ENCODE measurements at places on chromosomes 2 and 18.
A peak's percentile ranks its signal among the peaks of the same experiment; 100 is the strongest.

GRCh38 chr2:47309952-47310800 lies 92.8 kb upstream of the MSH2 start:
- DNase-seq: peak; percentile 63

GRCh38 chr2:240565333-240566202 lies 2.7 kb upstream of the RNPEPL1 start:
- peak; percentile 73 for DNase-seq

GRCh38 chr18:48777744-48778116 lies 173.0 kb downstream of the SMAD7 start:
- peak; percentile 28 for DNase-seq

DNA sequence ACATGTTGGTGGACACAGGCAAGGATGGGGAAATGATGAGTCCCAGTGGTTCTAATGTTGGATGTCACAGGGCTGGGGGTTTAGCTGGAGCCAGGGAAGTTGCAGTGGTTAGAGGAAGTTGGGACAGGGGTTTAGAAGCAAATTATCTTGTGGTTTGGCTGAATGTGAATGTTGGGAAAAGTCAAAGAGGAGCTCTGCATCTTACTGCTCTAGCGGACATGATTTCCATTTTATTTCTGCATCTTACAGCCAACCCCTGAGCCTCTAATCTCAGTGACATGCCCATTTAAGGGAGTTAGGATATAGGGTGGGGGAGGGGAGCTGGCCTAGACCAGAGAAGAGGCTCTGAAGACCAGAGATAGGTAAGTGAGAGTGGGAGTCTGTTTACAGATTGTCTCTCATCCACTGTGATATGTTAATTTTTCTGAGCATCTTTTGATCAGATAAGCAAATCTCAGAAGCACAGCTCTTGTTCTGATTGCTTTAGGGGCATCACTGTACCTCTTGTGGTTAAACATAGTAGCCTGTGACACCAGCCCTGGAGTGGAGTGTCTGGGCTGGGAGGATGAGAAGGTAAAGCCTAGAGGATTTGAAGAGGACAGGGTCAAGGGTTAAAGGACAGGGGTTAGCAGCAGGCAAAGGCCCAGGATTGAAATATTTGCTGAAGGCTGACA lies 43.6 kb downstream of the SETBP1 start:
- DNase-seq: peak; percentile 21

- no peak for DNase-seq
Observed at GRCh38 chr2:30034052-30034775, 112.6 kb upstream of the YPEL5 start.

DNA sequence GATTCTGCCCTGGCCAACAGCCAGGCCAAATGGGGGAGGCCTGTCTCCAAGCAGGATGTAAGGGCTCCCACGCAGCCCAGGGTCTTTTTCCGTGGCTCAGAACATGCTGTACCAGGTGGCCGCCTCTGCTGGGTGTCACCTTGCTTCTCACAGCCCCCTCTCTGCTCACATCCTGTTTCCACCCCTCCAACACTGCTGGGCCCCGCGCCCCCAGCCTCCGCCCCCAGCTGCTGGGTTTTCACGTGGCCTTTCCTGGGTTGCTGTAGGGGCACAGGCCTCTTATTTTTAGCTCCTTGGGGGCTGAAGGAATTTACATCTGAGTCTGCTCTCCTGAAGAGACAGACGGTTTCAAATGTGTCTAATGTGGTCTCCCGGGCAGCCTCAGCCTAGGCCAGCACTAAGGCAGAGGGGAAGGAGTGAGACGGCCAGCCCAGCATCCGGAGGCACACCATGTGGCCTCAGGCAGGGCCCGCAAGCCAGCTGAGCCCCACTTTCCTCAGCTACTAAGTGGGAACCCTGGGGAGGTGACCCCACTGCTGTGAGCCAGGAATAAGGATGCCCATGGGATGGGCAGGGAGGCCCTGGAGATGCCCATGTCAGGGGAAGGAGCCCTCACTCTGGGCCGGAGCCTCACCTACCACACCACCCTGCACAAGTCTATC lies 18.7 kb upstream of the DUSP2 start:
- no peak for DNase-seq

- peak; percentile 43 for DNase-seq
Observed at GRCh38 chr18:11987527-11987926, 6.2 kb downstream of the IMPA2 start.

DNA sequence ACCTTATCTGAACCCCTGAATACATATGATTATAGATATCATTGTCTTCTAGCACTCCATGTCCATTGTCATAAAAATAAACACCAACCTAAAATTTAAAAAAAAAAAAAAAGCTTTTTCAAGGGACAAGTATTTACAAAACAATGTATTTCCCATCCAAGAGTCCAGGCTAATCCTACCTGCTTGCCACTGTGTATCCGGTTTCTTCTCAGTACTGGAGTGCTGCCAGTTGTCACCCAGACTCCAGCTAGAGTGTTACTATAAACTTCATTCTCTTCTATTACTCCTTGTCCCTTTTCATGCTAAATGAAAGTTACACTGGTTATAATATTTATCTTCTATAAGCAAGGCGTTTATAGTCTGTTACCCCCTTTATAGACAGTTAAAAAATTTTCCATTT lies 35.8 kb downstream of the MSH6 start:
- no peak for DNase-seq

GRCh38 chr2:64646007-64646880 lies 7.5 kb downstream of the SERTAD2 start:
- peak; percentile 85 for DNase-seq

DNA sequence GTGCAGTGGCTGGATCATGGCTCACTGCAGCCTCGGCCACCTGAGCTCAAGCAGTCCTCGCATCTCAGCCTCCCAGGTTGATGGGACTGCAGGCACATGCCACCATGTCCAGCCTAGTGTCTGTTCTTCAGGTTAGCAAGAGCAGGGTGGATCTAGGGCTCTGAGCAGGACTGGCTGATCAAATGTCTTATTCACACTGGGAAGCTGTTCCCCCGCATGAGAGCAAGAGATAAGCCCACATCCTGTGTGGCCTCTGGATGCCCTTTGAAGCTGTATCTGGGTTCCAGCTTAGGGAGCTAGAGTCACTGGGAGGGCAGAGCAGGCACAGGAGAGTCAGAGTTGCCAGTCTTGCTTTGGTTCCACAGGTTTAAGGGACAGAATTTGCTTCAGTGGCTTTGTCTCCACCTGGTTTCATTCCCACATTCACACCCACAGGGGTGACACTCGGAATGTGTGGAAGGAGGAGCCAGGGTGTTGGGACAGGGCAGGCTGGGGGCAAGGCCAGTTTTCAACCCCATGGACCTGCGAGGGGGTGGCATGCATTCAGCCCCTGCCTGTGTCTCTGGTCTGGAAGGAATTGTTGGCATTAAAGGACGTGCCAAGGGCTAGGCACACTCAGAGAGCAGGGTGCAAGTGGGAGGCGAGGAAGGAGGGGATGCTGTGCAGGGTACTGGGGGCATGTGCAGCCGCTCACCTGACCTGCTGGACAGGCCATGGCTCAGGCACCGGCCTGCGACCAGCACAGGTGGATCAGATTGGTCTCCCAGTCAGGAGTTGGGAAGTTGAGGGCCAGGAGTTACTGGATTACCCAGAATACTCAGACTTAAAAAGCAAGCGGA lies 24.5 kb downstream of the PTPN18 start:
- peak; percentile 29 for DNase-seq

GRCh38 chr18:36035253-36035652 lies 32.1 kb downstream of the RPRD1A start:
- peak; percentile 23 for DNase-seq

DNA sequence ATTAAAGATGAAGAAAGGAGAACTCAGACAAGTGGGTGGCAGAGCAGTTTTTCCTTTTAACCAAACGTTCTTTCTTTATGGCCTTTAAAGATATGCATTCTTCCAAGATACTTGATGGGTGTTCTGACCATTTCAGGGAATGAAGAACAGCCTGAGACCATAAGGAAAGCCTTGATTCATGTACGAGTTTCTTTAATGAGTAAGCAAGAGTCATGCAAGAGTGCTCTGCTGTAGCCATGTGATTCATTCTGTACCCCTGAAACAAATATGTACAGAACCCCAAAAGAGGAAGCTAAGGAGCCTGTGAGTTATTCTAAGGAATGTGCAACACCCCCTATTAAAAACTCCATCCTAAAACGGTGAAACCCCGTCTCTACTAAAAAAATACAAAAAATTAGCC lies 372.8 kb downstream of the MTX2 start:
- no peak for DNase-seq

DNA sequence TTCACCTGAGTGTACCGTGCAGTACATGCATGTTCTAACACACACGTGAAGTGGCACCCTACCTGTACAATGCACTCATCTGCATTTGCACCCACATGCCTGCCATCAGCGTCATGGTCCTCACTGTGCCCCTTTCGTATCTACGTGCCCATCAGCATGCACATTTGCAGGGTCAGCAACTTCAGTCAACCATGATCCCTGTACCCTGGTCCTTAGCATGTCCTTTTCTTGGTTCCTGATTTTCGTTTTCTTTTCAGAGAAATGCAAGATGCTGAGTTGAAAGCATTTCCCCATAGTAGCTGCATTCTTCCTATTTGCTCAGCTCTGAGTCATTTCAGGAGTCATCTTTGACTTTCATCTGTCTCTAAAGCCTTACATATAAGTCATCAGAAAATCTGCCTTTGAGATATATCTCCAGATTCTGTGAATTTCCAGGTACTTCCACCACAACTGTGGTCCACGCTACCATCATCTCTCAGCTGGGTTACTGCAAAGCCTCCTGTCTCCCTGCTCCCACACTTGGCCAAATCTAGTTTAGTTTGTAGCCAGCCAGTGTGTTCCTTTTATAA lies 14.7 kb upstream of the PUM2 start:
- DNase-seq: no peak

DNA sequence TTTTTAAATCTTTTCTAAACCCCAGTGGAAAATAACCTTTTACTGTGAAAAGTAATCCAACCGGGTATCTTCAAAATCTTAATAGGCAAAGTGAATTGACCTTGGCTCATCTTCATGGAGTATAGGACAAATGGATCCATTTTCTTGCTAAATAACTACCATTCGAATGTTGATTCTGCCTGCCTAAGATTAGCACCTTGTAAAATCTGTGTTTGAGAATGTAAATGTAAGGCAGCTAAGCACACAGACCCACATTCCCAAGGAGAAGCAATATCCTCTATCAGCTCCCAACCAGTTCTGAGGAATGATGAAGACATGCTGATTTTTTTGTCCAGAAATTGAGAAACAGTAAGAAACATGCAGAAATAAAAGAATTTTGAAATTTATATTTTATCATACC lies 509.8 kb upstream of the SMIM21 start:
- no peak for DNase-seq

GRCh38 chr18:52442686-52443085 lies 102.7 kb downstream of the DCC start:
- DNase-seq: no peak

DNA sequence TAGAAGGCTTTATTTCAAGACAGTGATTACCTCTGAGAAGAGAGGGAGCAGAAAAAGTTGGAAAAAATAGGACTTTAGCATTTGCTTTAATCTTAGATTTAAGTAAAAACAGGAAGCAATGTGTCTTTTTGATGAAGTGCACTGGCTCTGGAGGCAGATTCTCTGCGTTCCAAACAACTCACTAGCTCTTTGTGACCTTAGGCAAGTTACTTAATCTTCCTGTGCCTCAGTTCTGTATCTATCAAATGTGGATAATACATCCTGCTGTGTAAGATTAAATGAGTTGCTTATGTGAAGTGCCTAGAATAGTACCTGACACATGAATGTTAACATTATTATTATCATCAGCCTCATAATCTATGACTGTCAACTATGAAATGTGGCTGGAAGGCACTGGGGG lies 42.3 kb downstream of the RPRD1A start:
- DNase-seq: no peak

DNA sequence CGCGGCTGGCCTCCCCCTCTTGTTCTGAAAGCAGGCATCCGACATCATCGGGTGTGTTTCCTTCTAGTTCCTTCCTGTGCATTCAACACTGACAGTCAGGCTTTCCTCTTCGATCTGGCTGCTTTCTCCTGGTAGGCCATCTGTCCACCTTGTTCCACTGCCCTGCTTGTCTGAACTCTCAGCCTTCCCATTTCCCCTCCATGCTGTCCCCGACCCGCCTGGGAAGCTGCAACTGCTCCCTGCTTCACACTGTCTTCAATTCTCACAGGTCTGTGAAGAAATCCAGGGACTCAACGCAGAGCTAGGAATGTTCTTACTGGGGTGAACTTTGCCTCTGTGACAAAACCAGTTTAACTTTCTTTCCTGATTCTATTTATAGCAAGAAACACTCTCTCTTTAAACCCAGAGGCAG lies 43.0 kb downstream of the KIF3C start:
- no peak for DNase-seq

DNA sequence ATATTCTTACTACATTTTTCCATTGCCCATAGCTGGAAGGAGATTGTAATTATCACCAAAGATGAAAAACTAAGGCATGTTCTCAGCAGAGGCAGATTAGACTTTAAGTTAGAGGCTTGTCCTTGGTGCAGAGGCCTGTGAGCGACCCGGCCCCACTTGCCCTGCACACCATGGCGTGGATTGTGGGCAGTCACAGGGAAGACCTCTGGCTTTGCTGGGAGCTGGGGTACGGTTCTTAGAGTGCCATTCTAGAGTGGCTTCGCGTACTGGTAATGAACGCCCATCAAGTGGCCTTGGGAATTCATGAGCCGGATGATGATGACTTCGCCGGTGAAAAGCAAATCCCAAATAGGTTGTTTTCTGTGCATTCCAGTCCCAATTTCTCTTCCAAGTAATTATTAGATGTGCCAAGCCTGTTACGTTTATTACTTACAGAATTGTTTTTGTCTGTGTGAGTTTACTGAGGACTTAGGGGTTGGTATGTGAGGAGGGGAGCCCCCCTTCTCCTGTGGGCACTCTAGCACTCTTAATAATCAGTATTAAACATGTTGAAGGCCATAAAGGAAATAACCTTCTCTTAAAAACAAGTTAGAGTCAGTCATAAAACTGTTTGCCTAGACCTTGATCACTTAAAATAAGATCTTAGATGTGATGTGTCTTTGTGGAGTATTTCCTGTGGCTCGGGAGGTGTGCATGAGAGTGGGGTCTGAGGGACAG lies 90.6 kb downstream of the LDLRAD4 start:
- no peak for DNase-seq

DNA sequence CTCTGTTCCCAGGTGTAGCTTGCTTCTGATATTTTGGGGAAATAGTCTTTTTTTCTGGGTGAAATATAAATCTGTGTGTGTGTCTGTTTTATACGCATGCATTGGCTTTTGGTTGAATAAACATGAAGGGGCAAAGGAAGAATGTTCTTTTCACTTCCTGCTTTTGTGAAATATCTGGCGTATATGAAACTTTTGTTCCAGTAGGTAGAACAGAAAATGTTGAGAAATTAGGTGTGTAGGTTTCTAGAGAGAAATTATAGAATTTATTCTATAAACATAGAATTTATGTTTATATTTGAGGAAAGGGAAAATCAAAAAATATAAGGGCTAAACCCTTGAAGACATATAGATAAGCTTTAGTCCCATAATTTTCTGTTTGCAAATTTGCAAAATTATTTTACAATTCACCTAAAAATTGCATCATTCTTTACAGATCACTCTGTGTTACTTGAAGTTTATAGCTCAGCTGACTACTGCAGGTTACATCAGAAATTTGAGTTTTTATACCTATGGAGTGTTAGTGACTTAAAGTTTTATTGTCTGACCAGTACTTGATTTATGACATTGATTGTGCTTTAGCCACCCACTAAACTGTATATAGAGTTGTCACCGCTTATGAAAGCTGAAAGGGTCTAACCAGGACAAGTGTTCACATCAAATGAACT lies 116.1 kb downstream of the FAM117B start:
- DNase-seq: no peak

All from cardiac fibroblast (primary cell).